ENCODE measurements at places on chromosomes 2 and 18.

DNA sequence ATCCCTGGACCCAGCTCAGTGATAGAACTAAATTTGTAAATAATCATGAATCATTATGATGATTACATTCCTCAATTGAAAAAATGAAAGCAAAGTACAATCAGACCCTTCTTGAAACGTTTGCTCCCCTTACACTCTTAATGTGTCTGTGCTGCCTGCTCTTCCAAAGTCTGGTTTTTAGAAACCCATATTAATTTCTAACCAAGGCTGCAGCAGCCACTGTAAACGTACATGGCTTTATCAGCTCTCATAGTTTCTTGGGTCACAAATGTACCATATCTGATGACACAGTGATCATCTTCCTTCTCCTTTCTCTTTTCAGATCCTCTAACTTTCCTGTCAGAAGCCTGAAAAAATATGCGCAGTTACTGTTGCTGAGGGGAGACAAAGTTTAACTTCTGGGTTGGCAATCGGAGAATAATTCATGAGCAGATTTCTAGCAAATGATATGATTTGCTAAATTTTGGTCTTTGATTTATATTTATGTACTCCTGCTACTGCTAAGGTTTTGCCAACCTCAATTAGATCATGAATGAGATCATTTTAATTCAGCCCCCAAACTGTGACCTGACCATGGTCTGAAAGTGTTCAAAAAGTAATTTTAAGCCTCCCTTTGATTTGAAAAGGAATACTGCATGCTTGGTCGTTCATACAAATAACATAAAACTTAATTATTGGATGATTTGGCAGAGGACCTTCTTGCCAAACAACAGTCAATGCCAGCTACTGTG is 12.3 kb downstream of the ZEB2 start:
- no peak for DNase-seq

DNA sequence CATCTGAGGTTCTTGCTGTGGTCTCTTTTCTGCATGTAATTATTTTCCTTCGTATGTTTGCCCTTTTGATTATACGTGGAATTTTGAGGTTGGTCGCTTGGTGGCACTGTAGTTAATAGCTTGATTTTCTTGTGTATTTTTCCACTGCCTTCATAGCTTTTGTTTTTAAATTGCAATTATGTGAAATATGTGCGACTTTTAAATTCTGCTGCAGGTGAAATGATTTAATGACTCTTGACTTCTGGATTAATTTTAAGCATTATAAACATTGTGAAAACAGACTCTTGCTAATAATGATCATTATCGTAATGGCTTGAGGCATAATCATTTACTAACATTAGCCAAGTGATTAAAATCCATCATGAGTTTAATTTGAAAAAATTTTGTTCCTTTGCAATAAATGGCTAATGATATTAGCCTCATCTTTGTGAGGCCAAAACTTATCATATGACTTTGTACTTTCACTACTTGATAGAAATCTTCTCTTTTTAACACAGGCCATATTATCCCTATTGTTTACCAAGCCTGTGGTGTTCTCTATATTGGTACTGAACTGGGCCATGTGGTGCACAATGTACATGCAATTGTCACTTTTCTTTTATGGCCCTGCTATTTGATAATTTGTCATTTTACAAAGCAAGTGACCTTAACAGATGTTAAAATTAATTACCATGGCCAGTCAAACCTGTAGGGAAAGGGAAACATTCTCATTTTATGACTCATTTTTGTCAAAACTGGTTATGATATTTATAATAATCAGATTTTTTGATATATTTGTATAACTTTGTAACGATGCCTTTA is 62.8 kb upstream of the NEUROD1 start:
- peak; percentile 8 for DNase-seq

GRCh38 chr2:1729242-1729641 is 15.1 kb downstream of the PXDN start:
- DNase-seq = no peak

DNA sequence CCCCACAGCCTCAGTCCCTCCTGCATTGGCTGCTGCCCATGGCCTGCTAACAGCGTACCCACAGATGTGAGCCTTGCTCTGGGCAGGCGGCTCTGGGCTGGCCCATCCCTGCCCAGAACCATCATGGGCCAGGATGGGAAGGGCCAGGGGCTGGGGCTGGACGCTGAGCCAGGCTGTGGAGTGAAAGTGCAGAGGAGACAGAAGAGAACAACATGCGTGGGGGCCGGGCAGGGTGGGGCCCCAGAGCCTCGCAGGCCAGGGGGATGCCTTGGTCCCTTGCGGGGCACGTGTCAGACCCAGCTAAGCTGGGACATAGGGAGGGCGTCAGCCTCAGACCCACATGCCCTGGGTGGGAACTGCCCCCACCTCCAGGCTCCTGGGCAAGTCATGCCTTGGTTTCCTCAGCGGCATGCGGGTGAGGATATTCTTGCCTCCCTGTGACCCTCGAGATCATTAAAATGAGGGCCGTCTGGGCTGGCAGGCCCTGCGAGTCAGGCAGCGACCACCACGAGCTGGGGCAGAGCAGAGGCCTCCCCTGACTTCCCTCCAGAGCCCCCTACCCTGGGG is 27.3 kb downstream of the GPC1 start:
- DNase-seq = no peak

DNA sequence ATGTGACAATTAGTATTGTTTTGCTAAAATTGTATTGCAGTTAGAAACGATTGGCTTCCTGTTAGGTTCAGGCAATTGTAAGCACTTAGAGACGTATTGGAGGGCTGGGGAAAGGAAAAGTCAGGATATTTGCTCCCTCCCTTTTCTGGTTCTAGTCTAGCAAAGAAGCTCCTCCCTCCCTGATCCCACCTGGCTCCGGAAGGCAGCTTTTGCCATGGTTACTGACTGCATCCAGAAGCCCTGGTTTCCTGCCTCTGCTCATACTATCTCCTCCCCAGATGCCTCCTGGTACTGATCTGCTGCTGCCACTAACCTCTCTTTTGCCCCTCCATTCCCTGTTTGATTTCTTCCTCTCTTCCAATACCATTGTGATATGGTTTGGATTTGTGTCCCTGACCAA is 275.9 kb downstream of the MREG start:
- DNase-seq = no peak

- no peak for DNase-seq
These were observed 49.7 kb downstream of the RIF1 start for GRCh38 chr2:151459358-151459757.

- DNase-seq = no peak
These were observed 261.2 kb downstream of the SPAG16 start for GRCh38 chr2:213545481-213545880.

DNA sequence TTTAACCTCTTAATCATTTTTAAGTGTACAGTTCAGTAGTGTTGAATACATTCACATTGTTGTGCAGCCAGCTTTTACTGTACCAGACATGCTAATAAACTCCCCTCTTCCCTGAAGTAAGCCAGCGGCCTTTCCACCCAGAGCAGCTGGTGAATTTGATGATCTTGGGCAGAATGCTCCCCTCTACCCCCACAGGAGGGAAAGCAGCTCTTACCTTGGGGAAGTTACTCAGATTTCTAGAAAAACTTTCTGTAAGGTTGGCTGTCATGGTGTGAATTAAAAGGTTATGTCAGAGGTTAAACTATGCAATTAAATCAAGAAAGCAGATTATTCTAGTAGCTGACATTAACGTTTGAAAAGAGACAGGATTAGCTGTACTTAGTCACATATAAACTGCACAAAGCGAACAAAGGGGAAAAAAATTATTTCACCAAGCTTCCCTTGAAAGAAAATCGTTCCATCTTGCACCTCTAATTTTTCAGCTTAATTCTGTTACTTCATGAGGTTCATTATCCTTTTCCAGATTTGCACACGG is 398.5 kb upstream of the NRP2 start:
- DNase-seq = no peak

GRCh38 chr18:25470062-25470461 is 118.1 kb upstream of the ZNF521 start:
- no peak for DNase-seq

Measured in effector memory CD8-positive, alpha-beta T cell (primary cell).